Endothelial cell (in vitro differentiated cells): ENCODE measurements at places on chromosomes 2 and 18. TPM values are rescaled to one million over a fixed set of nuclear protein-coding genes. Genes with fewer than 3 reads are reported as not detected.

GRCh38 chr18:11324510-11324909, 175.1 kb upstream of the PIEZO2 start:
- DNase-seq = no peak
- no peak overlapping the region for H3K27ac ChIP-seq
- H3K4me1 ChIP-seq = peaks cover 5% of the 10 kb centered on the region
- H3K36me3 ChIP-seq = no peaks in the 10 kb centered on the region

GRCh38 chr18:34807106-34807796, 97.2 kb downstream of the DTNA start:
- no peak overlapping the region for H3K4me3 ChIP-seq
- no peak for DNase-seq
- H3K27me3 ChIP-seq = no peaks in the 10 kb centered on the region

GRCh38 chr18:2602844-2603243, 31.5 kb downstream of the NDC80 start:
- no peaks in the 10 kb centered on the region for H3K4me1 ChIP-seq
- H3K4me3 ChIP-seq = no peak overlapping the region
- H3K27me3 ChIP-seq = no peaks in the 10 kb centered on the region
- DNase-seq = no peak

RAB31 gene
- total RNA-seq = 88.8 TPM

- no peak overlapping the region for H3K4me3 ChIP-seq
- peaks cover 4% of the 10 kb centered on the region for H3K4me1 ChIP-seq
- no peak for DNase-seq
- H3K27ac ChIP-seq = no peak overlapping the region
- no peaks in the 10 kb centered on the region for H3K36me3 ChIP-seq
- H3K27me3 ChIP-seq = peaks cover 7% of the 10 kb centered on the region
These were observed 18.5 kb upstream of the SP140L start for GRCh38 chr2:230308402-230309000.

DNA sequence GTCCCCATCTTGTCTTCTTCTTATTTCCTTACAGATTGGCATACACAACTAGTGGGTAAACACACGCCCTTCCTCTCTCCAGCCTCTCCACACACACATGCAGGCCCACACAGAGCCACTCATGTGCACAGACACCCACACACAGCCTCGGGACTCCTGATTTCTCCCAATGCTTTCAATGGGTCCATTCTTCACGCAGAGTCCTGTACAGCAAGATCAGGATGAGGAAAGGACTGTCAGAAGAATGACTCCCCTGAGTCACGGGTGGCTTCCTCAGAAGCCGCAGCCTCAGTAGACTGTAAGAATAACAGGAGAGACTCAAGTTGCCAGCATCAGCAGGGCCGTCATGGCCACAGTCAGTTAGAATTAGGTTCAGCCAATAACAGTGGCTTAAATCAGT, 109.1 kb upstream of the GLI2 start:
- peaks cover 15% of the 10 kb centered on the region for H3K27me3 ChIP-seq
- H3K4me3 ChIP-seq = no peak overlapping the region
- H3K4me1 ChIP-seq = peaks cover 5% of the 10 kb centered on the region
- DNase-seq = no peak
- H3K36me3 ChIP-seq = no peaks in the 10 kb centered on the region

DNA sequence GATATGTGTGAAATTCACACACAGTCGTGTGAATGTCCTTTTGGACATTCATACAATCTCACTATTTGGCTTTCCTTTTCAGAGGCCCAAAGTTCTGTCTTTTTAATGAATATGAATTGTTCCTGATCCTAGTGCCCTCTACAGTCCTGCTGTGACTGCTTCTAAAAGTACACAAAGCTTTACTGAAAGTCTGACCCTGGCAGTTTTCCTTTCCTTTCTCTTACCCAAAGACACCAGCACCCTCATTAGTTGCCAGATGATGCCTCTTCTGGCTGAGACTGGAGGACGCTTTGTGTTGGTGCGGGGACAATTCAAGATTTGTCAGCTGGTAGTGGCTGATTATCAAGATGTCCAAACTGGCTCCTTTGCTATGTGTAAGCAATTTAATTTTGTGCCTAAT, 81.8 kb upstream of the CDCA7 start:
- no peaks in the 10 kb centered on the region for H3K4me1 ChIP-seq
- H3K27me3 ChIP-seq = no peaks in the 10 kb centered on the region
- H3K27ac ChIP-seq = no peak overlapping the region
- no peak overlapping the region for H3K4me3 ChIP-seq
- no peak for DNase-seq

DNA sequence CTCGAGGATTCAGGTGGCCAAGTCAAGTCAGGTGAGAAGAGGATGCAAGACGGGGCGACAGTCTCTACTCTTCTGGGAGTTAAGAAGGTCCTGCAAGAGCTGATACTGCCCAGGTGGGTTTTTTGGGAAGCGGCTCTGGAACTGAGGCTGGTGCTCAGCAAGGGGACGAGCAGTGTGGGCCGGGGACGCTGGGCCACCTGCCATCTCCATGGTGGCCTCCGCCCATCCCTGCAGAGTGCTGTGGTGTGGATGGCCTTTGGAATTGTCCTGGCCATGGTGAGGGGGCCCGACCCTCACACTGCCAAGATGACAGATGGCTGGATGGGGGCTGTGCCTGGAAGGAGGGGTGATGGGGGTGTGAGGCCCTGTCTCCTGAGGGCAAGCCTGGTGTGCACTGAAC, 34.2 kb upstream of the LDLRAD4 start:
- no peaks in the 10 kb centered on the region for H3K36me3 ChIP-seq
- peaks cover 3% of the 10 kb centered on the region for H3K4me1 ChIP-seq
- DNase-seq = no peak
- H3K27me3 ChIP-seq = peaks cover 11% of the 10 kb centered on the region

DNA sequence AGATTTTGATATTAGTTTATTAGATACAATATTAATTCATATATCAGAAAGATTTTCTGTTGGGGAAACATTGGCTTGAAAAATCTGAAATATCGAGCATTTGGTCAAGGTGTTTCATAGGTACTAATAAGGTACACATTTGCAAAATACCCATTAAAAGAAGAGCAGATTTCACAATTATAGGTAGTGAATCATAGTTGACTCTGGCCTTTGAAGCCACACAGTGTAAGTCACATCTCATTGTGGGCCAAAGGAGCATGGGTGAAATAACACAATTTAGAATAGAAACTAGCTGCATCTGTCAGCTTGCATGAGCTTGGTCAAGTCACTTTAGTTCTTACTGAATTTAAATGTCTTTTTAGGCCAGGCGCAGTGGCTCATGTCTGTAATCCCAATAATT, 4.9 kb downstream of the KDM3A start:
- H3K27me3 ChIP-seq = peaks cover 14% of the 10 kb centered on the region
- H3K4me1 ChIP-seq = peaks cover 50% of the 10 kb centered on the region
- DNase-seq = no peak
- no peak overlapping the region for H3K4me3 ChIP-seq
- no peak overlapping the region for H3K27ac ChIP-seq
- H3K36me3 ChIP-seq = peaks cover 28% of the 10 kb centered on the region

DNA sequence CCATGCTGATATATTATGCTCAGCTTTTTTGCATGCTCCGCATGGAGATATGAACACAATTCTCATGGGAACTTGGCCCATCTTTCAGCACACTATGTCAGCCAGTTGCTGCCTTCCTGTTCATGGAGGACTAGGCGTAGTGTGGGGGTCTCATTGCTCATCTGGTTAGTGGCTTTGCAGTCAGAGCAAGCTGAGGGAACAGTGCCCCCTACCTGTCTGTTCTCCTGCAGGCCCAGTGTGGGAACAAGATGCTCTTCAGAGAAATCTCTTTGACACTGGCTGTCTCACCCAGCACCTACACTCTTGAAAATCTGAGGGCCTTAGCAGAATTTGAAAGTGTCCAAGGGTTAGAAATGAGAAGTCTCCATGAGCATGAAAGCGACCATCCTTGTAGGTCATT, 47.1 kb downstream of the SPTBN1 start:
- H3K27ac ChIP-seq = no peak overlapping the region
- H3K36me3 ChIP-seq = peaks cover 10% of the 10 kb centered on the region
- H3K4me3 ChIP-seq = no peak overlapping the region
- peak; percentile 64 for DNase-seq
- peaks cover 6% of the 10 kb centered on the region for H3K27me3 ChIP-seq

DNA sequence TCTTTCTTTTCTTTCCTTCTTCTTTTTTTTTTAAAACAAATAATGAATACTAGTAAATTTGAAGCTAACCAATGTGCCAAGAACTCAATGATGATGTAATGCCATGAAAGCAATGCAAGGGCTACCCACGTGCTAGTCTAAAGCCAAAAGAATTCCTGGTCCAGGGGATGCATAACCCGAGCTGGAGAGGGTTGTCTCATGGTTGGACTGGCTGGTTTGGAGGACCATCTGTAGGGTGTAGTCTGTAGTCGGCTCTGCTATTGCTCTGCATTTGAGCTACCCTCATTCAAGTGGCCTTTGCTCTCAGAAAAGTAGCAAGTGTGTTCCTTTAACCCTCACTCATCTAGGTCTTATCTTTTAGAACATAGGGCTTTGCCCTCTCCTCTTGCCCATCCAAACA, 469.6 kb upstream of the CELF4 start:
- H3K4me1 ChIP-seq = peaks cover 3% of the 10 kb centered on the region
- H3K36me3 ChIP-seq = no peaks in the 10 kb centered on the region
- no peak overlapping the region for H3K27ac ChIP-seq

SPATA3 gene
- not detected for total RNA-seq

ACMSD gene
- total RNA-seq = not detected

RUFY4 gene
- total RNA-seq = not detected

- H3K27ac ChIP-seq = no peak overlapping the region
- H3K4me1 ChIP-seq = no peaks in the 10 kb centered on the region
- no peak overlapping the region for H3K4me3 ChIP-seq
- peaks cover 16% of the 10 kb centered on the region for H3K36me3 ChIP-seq
These were observed 462.3 kb upstream of the SALL3 start for GRCh38 chr18:78517328-78517727.

CNTNAP5 gene
- 5.0 TPM for total RNA-seq

PARD3B gene
- total RNA-seq = 17.4 TPM

NPPC gene
- total RNA-seq = 11.4 TPM

GRCh38 chr2:29733965-29734364, 187.4 kb downstream of the ALK start:
- H3K27me3 ChIP-seq = no peaks in the 10 kb centered on the region
- H3K4me3 ChIP-seq = no peak overlapping the region
- no peak overlapping the region for H3K27ac ChIP-seq
- no peaks in the 10 kb centered on the region for H3K4me1 ChIP-seq

GRCh38 chr18:75837316-75837715, 409.8 kb upstream of the SMIM21 start:
- peaks cover 2% of the 10 kb centered on the region for H3K27me3 ChIP-seq
- no peaks in the 10 kb centered on the region for H3K36me3 ChIP-seq
- H3K27ac ChIP-seq = no peak overlapping the region
- no peak overlapping the region for H3K4me3 ChIP-seq
- DNase-seq = no peak
- H3K4me1 ChIP-seq = peaks cover 4% of the 10 kb centered on the region

DNA sequence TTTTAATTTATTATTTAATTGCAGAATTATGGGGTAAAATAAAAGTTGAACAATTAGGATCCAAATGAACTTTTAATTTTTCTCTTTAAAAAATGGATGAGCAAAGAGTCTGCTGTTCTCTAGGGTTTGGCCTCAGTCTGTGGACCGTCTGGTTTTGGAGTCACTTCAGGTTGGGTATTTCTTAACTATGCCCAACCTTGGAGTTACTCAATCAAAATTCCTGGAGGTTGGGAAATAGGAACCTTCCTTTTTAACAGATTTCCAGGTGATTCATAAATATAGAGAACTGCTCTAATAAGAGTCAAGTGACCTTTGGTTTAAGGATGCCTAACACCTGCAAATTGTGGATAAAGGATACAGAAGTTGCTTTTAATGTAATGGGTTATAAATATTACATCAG, 241.5 kb upstream of the GCFC2 start:
- no peak for DNase-seq
- no peaks in the 10 kb centered on the region for H3K4me1 ChIP-seq
- H3K27me3 ChIP-seq = no peaks in the 10 kb centered on the region

GRCh38 chr18:80181642-80182461, 65.5 kb downstream of the PARD6G start:
- no peaks in the 10 kb centered on the region for H3K4me1 ChIP-seq
- no peak overlapping the region for H3K27ac ChIP-seq
- no peak overlapping the region for H3K4me3 ChIP-seq
- H3K36me3 ChIP-seq = peaks cover 8% of the 10 kb centered on the region

GRCh38 chr2:49067971-49068370, 86.3 kb downstream of the FSHR start:
- no peak for DNase-seq
- H3K4me1 ChIP-seq = no peaks in the 10 kb centered on the region
- no peak overlapping the region for H3K27ac ChIP-seq
- H3K36me3 ChIP-seq = no peaks in the 10 kb centered on the region
- no peaks in the 10 kb centered on the region for H3K27me3 ChIP-seq
- H3K4me3 ChIP-seq = no peak overlapping the region
